Head of caudate nucleus (tissue), 42 donors: ENCODE measurements at places on chromosomes 7 and 10.

GRCh38 chr10:61877887-61878739 is 23.4 kb upstream of the ARID5B start:
- no peak for DNase-seq

- peak; percentile 48 for DNase-seq
Observed at GRCh38 chr10:127922675-127923366, 15.9 kb downstream of the PTPRE start.

DNA sequence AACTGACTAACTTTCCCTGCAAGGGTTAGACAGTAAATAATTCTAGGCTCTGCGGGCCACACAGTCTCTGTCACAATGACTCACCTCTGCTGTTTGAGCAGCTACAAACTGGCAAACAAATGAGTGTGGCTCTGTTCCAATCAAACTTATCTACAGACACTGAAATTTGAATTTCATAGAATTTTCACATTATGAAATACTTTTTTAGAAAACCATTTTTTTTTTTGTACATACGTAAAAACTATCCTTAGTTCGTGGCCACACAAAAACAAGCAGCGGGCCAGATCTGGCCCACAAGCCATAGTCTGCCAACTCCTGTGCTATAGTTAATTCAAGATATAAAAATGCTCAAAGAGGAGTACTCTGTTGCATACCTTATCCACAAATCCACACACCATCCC is 32.6 kb downstream of the PIP4K2A start:
- no peak for DNase-seq

DNA sequence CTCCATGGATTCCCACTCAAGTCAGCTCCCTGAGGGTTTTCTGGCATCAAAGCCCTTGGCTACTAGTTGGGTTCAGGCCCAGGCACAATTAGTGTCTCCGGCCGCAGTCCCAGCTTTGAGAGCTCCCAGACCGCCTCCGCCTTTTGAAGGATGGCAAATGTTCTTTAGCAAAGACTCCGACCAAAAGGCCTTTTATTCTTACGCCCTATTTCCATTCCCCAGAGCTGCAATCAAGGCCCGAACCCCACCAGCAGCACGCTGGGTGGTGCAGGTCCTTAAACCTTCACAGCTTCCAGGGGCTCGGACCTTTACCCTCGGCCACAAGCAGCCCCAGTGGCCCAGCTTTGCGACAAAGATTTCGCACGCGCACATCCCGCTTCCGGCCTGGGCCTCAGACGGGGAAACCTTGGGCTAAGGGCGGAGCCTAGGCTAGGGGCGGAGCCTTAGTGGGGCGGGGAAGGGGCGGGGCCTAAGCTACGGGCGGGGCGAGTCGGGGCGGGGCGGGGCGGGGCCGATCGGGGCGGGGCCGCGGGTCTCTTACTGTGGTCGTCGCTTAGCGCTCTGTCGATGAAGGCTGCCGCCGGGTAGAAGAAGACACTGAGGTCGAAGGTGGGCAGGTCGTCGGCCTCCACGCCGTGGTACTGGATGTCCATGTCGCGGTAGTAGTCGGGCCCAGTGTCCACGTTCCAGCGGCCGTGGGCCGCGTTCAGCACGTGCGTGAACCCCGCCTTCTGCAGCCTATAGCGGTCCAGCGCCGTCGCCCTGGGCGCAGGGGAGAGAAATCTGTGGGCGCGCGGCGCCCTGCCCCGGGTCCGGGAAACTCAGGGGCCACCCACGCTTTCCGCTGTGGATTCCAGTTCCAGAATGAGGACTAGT is 68.0 kb upstream of the SAMD8 start:
- no peak for DNase-seq

DNA sequence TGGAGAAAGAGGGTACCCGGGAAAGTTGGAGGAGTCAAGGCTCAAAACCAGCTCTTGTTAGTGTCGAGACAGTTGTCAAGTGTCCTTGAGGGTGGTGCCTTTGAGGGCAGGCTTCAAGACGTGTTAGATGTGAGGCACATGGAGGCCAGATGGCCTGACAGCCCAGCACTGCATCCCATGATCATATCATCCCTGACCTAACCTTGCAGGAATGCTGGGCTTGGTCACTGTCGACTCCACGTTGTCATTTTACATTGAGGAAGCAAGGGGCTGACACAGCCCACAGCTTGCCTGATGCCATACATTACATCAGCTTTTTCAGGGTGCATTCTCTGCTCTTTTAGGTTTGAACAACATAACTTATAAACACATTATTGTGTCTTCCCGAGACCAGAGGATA is 114.1 kb downstream of the ABCA13 start:
- no peak for DNase-seq

DNA sequence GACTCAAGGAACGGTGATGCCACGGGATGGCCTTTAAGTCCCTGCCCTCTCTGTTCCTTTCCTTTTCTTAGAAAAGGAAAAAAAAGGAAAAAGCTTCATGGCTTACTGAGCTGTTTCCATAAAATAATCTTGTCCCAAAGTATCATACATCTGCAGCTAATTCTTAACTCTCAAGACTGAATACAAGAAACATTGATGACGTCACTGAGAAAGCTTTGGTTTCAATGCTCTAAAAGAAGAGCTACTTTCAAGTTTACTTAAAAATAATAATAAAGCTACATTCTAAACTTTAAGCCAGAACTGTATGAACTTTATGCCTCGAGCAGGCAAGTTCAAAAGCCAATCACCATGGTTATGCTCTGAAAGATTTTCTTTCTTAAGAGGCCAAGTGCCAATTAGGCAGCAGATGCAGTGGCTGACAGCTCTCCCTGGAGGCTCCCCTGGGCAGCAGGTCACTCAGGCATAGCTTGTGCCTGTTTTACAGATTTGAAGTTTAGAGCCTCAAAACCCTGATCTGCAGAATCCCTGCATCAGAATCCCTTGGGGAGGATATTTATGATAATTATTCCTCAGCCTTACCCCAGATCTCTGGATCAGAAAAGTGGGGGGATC is 165.0 kb downstream of the CHN2 start:
- no peak for DNase-seq

- DNase-seq, result no peak
Observed at GRCh38 chr7:141198194-141198958, 124.5 kb downstream of the TMEM178B start.

GRCh38 chr10:48187713-48188485 is 86.6 kb downstream of the FRMPD2 start:
- DNase-seq, result no peak

- DNase-seq, result no peak
Observed at GRCh38 chr10:30391266-30391665, 42.2 kb upstream of the MTPAP start.

GRCh38 chr10:3248526-3249306 is 76.1 kb upstream of the PITRM1 start:
- DNase-seq, result no peak

- no peak for DNase-seq
Observed at GRCh38 chr10:109103278-109103677, 820.0 kb downstream of the XPNPEP1 start.

DNA sequence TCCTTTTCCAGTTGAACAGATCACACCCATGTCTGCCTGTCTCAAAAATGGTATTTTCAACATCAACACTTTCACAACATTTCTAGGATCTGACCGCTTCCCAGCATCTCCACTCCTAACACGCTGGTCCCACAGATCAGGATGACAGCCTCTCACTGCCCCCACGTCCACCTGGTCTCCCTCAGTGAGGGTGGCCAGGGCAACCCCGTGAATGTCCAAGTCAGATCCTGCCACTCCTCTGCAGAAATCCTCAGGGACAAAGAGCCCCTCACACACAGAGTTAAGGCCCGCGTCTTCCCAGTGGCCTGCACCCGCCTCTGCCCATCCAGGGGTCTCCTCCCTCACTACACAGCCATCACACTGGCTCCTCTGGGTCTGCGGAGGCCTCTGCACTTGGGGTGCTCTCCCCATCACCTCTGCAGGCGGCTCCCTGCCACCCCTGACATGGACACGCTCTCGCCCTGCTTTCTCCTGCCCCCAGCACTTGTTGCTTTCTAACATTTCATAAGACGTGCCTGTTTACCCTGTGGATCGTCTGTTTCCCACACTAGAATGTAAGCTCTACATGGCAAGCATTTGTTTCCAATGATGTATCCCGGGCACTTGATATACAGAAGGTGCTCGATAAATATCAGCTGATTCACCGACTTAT is 20.0 kb downstream of the GNA12 start:
- no peak for DNase-seq

GRCh38 chr7:70618020-70618551 is 513.9 kb upstream of the GALNT17 start:
- no peak for DNase-seq

- DNase-seq, result no peak
Observed at GRCh38 chr10:103470761-103471653, 8.0 kb downstream of the CALHM3 start.

DNA sequence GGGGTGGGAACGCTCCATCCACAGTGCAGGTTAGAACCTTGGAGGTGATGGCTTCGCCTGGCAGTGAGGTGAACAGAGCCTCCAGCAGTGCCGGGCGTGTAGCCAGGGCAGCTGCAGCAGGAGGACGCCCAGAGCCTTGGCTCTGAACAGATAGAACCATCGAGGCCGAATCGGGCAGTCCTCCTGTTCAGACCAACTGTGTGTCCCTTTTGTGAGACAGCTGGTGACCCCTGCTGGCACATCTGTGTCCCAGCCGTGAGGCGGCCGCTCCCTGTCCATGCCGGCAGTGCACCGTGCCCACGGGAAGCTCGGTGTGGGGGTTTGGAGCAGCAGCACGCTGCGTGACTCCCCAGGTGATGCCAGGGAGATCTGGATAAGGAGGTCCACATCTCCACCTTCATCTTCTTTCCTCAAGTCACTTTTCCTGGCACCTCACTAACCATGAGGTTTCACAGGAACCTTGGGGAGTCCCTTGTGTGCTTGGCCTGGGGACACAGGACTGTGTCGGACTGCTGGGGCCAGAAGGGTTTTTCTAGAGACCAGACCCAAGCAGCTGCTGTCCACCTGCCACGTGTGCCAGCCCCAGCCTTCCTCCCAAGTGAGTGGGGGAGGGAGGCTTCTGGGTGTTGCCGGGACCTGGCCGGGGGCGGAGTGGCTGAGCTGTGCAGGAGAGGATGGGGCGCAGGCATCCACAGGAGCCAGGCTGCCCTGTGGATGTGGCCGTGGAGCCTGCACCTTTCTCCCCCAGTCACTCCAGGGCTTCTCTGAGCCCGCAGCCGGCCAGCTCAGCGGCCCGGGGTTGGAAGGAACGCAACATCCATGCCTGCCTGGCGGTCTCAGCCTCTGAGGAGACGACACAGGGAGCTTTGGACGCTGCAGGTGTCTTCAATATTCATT is 69.4 kb downstream of the DNAJB6 start:
- DNase-seq, result no peak

DNA sequence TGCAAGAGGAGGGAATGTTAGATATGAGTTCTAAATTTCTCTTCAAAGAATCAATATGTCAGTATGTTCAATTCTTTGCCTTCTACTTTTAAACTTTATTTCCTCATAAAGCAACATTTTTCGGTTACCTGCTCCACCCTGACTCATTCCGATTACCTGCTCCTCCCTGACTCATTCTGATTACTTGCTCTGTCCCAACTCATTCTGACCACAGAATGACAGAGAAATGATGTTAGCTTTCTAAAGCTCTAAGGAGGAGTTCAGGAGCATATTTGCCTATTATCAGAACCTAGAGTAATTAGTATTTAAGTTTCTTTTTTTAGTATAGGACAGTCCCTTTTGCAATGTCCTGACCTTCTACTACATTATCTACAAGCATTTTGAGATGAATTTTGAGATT is 24.5 kb upstream of the PPP1R9A start:
- DNase-seq, result no peak
